Stimulated activated CD4-positive, alpha-beta T cell treated with anti-CD3 and anti-CD28 coated beads, Interleukin-1b, Interleukin-23, amount 100 ng/mL, for 4 hours (primary cell): ENCODE measurements at places on chromosomes 11 and 22.

- no peak for DNase-seq
These were observed 247.7 kb downstream of the DDX10 start for GRCh38 chr11:108912581-108912980.

- DNase-seq, result no peak
These were observed 49.3 kb upstream of the CLPB start for GRCh38 chr11:72483412-72484186.

DNA sequence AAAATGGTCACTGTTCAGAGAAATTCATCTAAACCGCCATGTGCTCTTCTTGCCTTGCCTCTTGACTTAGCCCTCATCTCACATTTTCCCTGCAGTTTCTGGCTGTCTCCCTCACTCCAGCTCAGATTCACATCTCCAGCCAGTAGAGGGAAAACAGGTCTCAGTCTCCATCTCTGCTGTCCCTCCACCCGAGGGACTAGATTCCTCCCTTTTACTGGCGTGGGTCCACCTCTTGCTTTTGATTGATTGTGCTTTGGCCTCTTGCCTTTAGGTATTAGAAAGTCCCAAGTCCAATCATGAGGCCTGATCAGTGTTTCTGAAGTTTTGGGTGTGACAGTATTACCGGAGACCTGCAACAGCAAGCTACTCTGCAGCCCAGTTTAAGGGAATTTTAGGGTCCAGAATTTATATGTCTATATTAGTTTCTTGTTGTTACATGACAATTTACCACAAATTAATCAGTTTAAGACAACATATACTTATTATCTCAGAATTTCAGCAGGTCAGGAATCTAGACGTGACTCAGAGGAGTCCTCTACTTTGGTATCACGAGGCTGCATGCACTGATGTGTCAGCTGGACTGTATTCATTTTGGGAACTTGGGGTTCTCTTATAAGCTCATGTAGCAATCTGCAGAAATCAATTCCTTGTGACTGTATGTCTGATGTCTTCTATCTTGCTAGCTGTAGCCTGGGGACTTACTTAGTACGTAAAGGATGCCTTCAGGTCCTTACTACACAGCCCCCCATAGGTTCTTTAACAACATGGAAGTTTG is 805.2 kb upstream of the CCDC90B start:
- DNase-seq, result no peak

GRCh38 chr11:11036848-11037732 is 179.2 kb upstream of the ZBED5 start:
- no peak for DNase-seq

- no peak for DNase-seq
These were observed 538.3 kb upstream of the FAT3 start for GRCh38 chr11:91686281-91686680.

DNA sequence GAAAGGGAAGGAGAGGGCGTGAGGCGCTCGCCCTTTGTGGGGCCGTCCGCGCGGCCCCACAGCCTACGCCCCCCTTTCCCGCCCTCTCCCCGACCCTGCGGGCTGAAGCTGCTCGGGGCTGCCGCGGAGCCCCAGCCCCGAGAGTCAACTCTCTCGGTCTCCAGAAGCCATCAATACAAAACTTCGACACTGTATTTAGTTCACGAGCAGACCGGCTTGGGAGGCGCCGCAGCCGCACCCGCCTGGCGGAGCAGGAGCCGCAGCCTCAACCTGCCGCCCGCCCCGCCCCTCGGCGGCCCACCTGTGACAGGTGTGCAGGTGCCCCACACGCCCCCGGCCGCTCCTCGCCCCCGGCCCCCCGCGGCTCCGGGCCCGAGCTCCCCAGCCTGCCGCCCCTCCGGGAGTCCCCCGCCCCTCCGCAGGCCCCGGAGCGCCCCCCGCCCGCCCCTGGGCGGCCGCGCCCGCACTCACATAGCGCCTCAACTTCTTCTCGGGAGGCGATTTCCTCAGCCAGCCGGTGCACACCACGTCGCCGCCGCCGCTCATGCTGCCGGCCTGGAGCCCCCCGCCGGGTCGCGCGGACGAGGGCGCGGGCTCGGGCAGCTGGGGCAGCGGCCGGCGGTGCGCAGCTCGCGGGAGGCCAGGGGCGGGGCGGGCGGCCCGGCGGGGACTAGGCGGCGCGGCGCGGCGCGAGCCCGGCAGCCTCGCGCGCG is at the start of gene GAB2:
Gene GAB2 (minus strand): TSS at position 646 of the 713 bp plus-strand sequence. CDS start 100 bp downstream, at position 546.
- peak; percentile 11 for DNase-seq
